ENCODE measurements at places on chromosomes 7 and 10. TPM values are rescaled to one million over a fixed set of nuclear protein-coding genes. Genes with fewer than 3 reads are reported as not detected.

LRRC4 gene
- total RNA-seq, result 0.38 TPM

TRRAP gene
- total RNA-seq, result 18.8 TPM

DNA sequence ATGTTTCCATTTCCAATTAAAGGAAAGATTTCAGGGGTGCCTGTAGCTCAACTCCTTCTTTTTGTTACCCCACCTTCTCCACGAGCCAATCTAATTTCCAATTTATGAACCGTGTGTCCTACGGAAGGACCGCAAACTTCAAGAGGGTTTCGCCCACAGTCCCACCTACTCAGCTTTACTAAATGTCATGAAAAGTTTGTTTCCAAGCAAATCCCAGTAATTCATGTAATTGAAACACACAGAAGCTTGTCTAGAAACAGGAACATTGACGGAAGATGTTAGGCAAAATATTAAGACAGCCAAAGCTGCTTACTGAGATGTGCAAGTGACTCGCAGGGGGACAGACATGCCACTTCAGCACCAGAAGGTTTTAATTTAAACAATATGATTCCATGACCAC is 32.9 kb upstream of the LYZL1 start:
- DNase-seq, result no peak

GRCh38 chr10:53315709-53316108 is 543.1 kb upstream of the MBL2 start:
- peak; percentile 31 for DNase-seq

DNA sequence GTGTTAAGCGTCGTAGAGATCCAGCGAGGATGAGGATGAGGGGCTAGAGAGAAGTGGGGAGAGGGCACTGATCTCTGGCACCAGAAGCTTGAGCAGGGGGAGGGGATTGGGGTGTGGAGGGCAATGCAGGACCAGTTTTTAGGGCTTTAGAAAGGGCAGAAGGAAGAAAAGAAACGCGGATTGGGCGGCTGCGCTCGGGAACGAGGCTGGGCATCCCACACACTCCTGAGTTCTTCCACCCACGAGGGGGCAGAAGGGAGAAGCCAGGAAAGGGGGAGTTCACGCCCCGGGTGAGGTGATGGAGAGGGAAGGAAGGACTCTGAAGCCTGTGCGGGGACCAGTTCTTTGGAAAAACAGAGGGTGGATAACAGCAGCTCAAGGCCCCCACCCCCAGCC is 6.1 kb upstream of the VGF start:
- no peak for DNase-seq

- DNase-seq, result peak; percentile 32
These were observed 3.2 kb downstream of the ZNF853 start for GRCh38 chr7:6618621-6619020.

GRCh38 chr10:99374526-99374925 is 45.4 kb downstream of the CNNM1 start:
- DNase-seq, result no peak

Measured in LHCN-M2 (cell line).